ENCODE measurements at places on chromosomes 12 and 14.

DNA sequence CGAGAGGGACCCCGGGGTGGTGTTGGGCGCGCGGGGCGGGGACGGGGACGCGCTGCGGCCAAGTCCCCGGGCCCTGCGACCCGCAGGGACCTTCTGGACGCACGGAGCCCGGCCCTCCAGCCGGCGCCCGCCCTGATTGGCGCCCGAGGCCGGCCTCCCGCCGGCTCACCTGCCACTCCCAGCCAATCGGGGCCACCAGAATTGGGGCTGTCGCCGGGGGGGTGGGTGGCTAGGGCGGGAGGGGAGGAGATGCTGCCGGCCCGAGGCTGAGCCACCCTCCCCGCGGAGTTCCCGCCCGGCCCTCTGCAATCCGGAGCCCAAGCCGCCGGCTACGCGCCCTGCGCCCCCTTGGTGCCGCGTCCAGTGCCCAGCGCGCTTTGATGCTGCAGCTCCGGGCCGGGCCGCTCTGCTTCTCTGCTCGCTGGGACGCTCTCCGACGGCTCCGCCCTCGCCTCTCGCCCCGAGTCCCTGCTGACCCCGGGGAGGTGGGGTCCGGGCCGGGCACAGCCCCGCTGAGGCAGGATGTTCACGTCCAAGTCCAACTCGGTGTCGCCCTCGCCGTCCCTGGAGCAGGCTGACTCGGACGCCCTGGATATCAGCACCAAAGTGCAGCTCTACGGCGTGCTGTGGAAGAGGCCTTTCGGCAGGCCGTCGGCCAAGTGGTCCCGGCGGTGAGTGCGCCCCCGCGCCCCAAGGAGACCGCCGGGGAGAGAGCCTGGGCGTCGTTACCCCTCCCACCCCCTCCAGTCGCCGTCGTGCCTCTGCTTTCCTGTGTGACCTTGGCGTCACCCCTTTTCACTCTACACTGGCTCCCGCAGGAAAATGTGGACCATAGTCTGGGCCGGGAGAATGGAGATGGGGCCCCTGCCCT, at the start of gene PLEKHD1:
Gene PLEKHD1, plus strand, starts transcription at position 285 of the 871 bp plus-strand sequence. Its CDS starts 238 bp downstream, at position 523.
- peak; percentile 15 for DNase-seq

- DNase-seq: no peak
Observed at GRCh38 chr12:124725597-124726237, 137.9 kb downstream of the SCARB1 start.

DNA sequence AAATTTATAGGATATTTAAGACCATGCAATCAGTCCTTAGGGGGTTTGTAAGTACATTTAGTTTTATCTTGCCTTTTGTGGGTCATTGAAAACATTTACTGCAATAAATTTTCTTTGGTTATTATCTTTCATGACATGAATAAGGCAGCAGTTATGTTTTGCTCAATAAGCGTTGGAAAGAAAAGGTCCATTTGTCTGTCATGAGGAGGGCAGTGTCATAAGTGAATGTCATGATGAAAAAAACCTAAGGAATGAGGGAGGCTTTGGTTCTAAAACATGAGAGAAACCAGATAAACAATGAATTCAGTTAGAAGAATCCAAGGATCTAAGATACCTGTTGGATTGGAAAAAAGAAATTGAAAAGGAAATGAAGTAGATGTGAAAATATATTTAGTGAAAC, 209.4 kb downstream of the NAV3 start:
- no peak for DNase-seq

GRCh38 chr12:104957719-104958000, 430 bp downstream of the SLC41A2 start:
- peak; percentile 24 for DNase-seq

- no peak for DNase-seq
Observed at GRCh38 chr14:33230021-33230420, 291.3 kb downstream of the NPAS3 start.

DNA sequence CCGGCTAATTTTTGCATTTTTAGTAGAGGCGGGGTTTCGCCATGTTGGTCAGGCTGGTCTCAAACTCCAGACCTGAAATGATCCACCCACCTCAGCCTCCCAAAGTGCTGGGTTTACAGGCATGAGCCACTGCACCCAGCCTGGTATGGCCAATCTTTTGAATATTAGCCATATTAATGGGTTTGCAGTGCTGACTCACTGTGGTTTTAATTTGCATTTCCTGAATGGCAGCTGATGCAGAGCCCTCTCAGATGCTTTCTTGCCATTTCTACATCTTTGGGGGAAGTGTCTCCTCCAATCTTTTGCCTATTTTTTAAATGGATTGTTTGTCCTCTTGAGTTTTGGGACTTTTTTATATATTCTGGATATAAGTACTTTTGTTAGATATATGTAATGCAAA, 55.5 kb upstream of the NPAS3 start:
- no peak for DNase-seq

DNA sequence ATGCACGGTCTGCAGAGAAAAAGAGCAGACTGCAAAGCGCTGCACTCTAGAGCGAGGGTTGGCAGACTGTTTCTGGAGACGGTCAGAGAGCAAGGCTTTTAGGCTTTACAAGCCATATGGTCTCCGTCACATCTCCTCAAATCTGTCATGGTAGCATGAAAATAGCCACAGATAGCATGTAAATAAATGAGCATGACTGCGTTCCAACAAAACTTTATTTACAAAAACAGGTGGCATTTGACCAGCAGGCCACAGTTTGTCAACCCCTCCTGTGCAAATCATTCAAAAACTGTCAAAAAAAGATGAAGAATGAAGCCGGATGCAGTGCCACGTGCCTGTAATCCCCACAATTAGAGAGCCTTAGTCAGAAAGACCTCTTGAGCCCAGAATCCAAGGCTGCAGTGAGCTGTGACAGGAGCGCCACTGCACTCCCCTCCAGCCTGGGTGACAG, 18.9 kb downstream of the SYNE3 start:
- DNase-seq: no peak

DNA sequence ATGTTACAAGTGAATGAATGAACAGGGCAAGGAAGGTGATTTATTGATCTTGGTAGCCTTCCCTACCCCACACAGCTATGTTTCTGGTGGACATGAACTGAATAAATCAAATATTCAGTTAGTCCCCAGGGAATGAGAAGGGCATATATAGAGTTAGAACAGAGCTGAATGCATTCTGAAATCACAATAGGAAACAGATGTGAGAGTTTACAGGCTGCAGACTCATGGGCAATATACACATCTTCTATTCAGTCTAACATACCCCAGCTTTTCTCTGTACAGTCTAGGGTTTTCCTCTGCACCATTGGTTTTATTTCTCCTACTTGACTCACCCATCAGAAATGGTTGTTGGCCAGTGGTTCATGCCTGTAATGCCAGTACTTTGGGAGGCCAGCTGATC, 7.3 kb upstream of the STX2 start:
- DNase-seq: no peak

DNA sequence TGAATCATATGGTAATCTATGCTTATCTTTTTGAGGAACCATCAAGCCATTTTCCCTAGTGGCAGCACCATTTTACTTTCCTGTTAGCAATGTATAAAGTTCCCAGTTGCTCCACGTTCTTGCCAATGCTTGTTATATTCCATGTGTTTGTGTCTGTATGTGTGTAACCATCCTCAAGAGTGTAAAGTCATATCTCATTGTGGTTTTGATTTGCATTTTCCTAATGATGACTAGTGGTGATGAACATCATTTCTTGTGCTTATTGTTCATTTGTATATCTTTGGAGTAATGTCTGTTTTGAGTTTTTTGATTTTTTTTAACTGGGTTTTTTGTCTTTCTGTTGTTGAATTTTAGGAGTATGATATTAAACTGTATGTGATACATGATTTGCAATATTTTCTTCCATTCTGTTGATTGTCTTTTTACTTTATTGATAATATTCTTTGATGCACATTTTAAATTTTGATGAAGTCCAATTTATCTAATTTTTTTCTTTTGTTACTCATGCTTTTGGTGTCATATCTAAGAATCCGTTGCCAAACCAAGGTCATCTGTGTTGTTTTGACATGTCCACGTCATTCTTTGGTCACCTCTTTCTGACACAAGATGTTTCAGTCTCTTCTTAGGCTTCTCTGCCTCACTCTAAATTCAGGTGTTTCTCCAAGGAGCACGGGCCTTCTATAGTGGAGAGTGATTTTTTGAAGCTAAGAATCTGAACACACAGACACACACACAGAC, 36.1 kb downstream of the PPHLN1 start:
- DNase-seq: no peak

DNA sequence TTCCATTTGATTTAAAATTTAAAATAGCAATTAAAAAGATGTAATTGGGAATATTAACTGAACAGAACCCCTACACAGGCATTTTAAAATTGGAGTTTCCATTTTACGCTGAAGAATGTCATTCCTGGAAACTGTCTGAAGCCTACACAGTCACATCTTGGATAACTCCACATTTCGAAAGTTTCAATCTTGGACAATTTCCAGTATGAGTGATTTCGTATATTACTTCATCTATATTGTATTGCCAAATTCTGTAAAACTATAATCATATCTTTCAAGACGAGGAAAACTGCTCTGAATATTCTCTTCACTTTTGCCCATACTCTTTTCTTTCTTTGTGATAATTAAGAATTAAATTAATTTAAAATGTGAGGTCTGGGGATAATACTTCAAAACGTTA, 194.2 kb upstream of the ABCD2 start:
- no peak for DNase-seq

GRCh38 chr12:121034616-121035305, 4.3 kb downstream of the OASL start:
- DNase-seq: no peak

GRCh38 chr14:92558319-92558718, 44.7 kb downstream of the RIN3 start:
- no peak for DNase-seq

Measured in NCI-H1930 (cell line).